ENCODE measurements at places on chromosomes 12 and 14.
A peak's percentile ranks its signal among the peaks of the same experiment; 100 is the strongest.

- no peak for ATAC-seq
Observed at GRCh38 chr12:130948136-130948535, 5.6 kb upstream of the ADGRD1 start.

DNA sequence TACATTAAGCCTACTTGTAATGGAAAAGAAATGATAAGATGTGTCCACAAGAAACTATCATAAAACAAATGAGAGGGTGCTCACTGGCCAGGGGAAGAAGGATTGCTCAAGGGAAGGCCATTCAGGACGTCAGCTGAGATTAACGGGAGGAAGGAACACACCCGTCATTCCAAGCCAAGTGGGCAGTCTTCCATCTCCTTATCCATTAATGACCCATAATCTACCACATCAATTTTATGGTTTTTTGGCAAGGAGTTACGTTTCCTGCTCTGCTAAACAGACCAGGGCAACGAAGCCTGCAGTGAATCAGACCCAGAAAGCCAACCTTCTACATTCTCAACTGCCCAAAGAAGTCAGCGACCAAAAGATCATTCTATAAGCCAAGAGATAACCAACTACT is 25.1 kb downstream of the PRKAB1 start:
- ATAC-seq: no peak

DNA sequence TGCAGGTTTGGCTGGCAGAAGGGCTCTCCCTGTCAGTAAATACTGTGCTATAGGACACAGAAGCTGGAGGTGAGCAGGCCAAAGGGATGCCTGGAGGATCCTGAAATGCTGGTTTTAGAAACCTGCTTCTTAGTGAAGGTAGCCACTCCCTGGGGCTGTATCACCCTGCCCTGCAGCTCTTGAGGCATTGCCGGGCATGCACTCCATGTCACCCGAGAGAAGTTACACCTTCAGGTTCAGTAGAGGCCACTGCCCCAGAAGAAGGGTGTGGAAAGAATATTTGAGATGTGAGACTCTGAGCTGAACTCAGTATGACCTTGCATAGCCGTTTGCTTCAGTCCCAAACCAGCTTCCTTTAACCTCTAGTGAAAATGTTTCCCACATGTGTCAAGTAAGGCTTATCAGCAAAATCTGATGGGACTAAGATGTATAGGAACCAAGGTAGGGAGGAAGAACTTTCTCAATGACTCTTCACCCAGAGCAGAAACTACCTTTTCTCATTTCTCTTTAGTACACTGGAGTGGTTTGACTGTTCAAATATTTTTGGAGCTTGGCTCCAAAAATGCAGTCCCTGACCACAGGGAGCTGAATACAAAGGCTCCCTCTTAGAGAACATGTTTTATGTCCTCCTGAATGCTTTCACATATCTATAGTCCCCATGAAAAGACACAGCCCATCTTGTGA is 164.5 kb upstream of the DYRK2 start:
- ATAC-seq: peak; percentile 47

DNA sequence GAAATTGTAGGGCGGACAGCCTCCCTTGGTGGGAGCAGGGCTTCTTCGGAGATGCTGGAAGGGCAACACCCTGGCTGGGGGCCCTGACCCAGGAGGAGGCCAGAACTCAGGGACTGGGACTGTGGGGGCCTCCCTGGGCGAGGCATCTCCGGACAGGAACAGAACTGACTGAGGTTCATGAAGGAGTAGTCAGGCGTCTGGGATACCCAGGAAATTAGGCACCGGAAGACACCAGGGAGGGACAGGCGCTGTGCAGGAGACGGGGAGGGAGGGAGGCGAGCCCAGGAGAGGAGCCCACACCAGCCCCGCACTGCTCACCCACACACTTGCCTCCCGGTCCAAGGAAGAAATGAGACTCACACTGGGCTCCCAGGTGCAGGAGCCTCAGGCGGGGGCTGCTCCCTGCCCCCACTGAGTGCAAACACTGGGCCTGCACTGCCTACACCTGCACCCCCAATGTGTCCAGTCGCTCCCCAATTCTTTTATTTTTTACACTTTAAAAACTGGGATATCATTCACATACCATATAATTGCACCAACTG is 262.6 kb upstream of the SFSWAP start:
- no peak for ATAC-seq

DNA sequence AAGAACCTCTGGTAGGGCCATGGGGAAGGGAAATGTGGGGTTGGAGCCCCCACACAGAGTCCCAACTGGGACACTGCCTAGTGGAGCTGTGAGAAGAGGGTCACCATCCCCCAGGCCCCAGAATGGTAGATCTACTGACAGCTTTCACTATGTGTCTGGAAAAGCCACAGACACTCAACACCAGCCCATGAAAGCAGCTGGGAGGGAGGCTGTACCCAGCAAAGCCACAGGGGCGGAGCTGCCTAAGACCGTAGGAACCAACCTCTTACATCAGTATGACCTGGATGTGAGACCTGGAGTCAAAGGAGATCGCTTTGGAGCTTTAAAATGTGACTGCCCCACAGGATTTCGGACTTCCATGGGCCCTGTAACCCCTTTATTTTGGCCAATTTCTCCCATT is 97.8 kb downstream of the HMGA2 start:
- ATAC-seq: no peak

DNA sequence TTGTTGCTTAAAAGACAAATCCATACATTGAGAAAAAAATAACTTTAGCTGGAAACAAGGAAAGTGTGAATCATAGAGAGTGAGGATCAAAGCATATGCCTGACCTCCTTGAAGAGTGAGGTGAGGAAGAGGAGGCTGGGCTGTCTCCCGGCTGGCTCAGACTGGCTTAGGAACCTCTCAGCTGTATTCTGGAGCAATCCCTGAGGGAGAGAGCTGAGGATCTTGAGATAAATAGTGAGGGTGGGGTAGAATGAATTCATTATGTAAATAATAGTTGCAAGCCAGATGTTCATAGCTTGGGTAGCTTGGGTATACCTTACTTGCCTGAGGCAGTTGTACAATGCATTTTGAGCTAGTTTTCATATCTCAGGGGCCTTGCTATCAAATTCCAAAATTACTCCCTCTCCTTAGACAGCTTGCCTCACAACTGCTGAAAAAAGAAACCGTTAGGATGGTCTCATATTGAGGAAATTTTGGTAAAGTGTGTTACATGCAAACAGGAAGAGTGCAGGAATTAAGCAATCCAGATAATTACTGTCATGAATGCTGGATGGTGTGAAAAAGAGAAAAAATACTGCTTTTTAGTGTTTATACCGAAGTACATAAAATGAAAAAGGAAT is 30.5 kb upstream of the SLC15A5 start:
- ATAC-seq: no peak
